Thoracic aorta (tissue), 2 donors: ENCODE measurements at places on chromosomes 3 and 15. TPM values are rescaled to one million over a fixed set of nuclear protein-coding genes. Genes with fewer than 3 reads are reported as not detected.

The GHRL gene
- 3.0 TPM for total RNA-seq

The TIMP4 gene
- total RNA-seq: 73.9 TPM

The GPR160 gene
- total RNA-seq: 2.2 TPM

The TTC23 gene
- total RNA-seq: 14.2 TPM

The EXOSC7 gene
- total RNA-seq: 45.9 TPM

The SOX14 gene
- not detected for total RNA-seq
